Right renal cortex interstitium (tissue), 3 donors: ENCODE measurements at places on chromosomes 7 and 10.

DNA sequence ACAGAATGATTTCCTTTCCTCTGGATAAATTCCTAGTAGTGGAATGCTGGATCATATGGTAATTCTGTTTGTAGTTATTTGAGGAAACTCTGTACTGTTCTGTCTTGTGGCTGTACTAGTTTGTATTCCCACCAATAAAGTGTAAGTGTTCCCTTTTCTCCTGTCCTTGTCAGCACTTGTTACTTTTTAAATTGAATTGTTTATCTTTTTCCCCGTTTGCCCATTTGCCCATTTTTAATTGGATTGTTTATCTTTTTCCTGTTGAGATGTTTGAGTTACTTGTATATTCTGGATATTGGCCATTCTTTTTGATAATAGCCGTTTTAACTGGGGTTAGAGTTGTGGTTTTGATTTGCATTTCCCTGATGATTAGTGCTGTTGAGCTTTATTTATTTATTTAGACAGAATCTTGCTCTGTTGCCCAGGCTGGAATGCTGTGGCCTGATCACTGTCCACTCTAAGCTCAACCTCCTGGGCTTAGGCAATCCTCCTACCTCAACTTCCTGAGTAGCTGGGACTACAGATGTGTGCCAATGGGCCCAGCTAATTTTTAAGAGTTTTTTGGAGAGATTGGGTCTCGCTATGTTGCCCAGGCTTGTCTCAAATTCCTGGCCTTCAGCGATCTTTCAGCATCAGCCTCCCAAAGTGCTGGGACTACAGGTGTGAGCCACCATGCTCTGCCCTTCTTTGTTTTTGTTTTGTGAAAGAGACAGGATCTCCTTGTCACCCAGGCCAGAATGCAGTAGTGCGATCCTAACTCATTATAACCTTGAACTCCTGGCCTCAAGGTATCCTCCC is 23.0 kb downstream of the BMPR1A start:
- no peak for DNase-seq

- DNase-seq: no peak
Measured at GRCh38 chr10:131387018-131387529, 75.6 kb upstream of the TCERG1L start.

- DNase-seq: no peak
Measured at GRCh38 chr10:95761939-95762492, 6.1 kb downstream of the ENTPD1 start.

- DNase-seq: no peak
Measured at GRCh38 chr10:131786756-131787605, 113.8 kb upstream of the PPP2R2D start.

DNA sequence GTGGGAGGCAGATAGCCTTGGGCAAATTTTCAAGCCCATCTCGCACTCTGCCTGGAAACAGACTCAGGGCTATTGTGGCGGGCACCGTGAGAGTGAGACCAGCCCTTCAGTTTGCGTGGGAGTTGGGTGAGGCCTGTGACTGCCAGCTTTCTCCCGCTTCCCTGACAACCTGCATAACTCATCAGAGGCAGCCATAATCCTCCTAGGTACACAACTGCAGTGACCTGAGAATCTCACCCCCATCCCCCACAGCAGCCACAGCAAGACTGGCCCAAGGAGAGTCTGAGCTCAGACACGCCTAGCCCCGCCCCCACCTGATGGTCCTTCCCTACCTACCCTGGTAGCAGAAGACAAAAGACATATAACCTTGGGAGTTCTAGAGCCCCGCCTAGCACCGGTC is 275.4 kb downstream of the GRID1 start:
- DNase-seq: no peak
